ENCODE measurements at places on chromosomes 12 and 14.
A peak's percentile ranks its signal among the peaks of the same experiment; 100 is the strongest.

- DNase-seq = peak; percentile 51
Measured at GRCh38 chr12:103503546-103504480, 8.0 kb upstream of the C12orf42 start.

DNA sequence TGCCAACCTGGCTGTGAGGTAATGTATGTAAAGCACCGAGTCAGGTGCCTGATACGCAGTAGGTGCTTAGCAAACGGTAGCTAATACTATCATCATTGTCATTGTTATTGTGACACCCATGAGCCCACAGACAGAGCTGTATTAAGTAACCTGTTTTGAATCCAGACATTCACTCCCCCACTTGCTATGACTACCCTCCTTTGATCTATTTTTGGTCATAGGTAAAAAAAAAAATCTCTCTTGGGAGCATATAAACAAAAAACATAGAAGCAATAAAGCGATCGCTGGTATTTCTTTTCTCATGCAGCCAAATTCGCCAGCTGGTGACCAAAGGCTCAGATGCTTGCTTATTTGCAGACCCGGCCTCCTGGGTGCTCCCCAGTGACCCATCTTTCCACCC is 330.2 kb downstream of the DPF3 start:
- DNase-seq = no peak

- DNase-seq = no peak
Measured at GRCh38 chr12:28089338-28089737, 100.9 kb upstream of the CCDC91 start.

- no peak for DNase-seq
Measured at GRCh38 chr14:73995977-73996378, 23.1 kb downstream of the ENTPD5 start.

GRCh38 chr14:48690349-48690748 is 895.8 kb downstream of the RPS29 start:
- no peak for DNase-seq

- no peak for DNase-seq
Measured at GRCh38 chr12:68612697-68613096, 2.0 kb downstream of the RAP1B start.

GRCh38 chr14:89227496-89227836 is 189.6 kb downstream of the FOXN3 start:
- DNase-seq = no peak

DNA sequence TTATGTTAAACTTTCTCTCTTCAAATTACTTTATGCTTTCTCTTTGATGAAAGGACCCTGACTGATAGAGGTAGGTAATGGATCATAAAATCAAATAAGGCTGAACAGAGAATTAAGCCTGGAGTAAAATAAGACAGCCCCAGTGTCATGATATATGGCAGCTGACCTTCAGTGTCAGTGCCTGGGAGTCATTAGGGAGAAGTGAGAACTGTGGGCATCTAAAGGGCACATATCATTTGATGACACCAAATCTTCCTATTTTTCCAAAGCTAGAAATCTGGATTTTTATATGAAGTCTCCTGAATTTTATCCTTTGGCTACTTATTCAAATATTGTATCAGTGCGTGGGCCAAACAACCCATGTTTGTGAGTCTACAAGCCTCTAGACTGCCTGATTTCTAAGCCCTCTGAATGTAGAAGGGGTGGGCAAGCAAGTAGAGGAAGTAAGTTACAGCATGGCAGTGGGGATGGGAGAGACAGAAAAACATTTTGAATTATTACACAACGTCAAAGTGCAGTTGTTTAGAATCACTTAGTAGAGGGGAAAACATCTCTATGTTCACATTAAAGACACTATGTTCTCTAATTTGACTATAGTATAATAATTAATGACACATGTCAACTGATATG is 10.0 kb downstream of the SLC39A9 start:
- DNase-seq = no peak

DNA sequence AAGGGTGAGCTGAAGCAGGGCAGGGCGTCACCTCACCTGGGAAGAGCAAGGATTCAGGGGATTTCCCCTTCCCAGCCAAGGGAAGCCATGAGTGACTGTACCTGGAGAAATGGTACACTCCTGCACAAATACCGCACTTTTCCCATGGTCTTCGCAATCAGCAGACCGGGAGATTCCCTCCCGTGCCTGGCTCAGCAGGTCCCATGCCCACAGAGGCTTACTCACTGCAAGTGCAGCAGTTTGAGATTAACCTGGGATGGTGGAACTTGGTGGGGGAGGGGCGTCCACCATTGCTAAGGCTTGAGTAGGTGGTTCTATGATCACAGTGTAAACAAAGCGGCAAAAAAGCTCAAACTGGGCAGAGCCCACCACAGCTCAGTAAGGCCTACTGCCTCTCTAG is 11.0 kb upstream of the DHRS4 start:
- no peak for DNase-seq

GRCh38 chr14:77043177-77043983 is 14.9 kb upstream of the IRF2BPL start:
- no peak for DNase-seq

DNA sequence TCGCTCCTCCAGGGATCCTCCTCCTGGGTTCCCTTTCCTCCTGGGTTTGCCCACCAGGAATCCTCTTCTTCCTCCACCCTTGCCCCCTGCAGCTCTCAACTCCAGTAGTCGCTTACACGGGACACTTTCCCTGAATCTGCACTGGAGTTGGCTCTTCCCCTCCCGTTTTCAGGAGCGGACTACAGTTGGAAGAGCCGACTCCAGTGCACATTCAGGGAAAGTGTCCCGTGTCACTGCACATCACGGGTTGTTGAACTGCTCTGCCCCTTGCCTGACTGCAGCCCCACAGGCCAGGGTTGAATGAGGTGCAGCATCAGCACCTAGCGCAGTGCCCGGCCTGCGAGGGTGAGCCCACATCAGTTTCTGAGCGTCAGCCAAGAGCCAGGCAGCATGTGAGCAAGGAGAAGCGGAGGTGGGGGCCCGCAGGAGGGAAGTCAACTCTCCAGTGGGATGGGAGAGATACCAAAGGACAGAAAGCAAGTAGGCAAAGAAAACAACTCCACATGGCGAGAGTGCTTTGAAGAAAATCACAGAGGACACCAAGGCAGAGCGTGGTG is 13.1 kb downstream of the RAPGEF3 start:
- DNase-seq = peak; percentile 17

GRCh38 chr12:54765652-54766051 is 88.7 kb upstream of the MUCL1 start:
- DNase-seq = no peak

GRCh38 chr14:96105926-96106441 is 66.8 kb downstream of the C14orf132 start:
- no peak for DNase-seq

GRCh38 chr14:61739133-61739532 is 23.1 kb upstream of the SNAPC1 start:
- DNase-seq = no peak

GRCh38 chr14:76705214-76705613 is 56.1 kb upstream of the VASH1 start:
- no peak for DNase-seq

Measured in GM10248 (cell line).